ENCODE measurements at places on chromosomes 4 and X.
A peak's percentile ranks its signal among the peaks of the same experiment; 100 is the strongest.

DNA sequence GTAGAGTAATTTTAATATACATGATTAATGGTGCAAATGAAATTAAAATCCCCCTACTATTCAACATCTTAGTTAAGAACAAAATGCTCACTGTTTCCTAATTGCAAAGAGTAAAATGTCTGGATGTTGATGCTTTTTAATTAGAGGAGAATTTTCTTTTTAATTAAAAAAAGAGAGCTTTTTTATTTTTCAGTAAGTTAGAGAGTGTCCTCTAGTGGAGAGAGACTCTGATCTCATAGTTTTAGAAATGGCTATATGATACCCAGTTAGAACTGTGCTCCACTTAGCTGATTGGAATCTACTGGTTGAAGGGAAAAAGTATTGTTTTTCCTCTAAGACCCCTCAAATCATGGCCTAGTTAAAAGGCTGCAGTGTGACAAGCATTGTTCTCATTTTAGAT is 312.0 kb upstream of the MAGEB2 start:
- no peak for DNase-seq

- no peak for DNase-seq
Observed at GRCh38 chr4:88381123-88381522, 2.5 kb downstream of the HERC6 start.

- DNase-seq: no peak
Observed at GRCh38 chr4:115356176-115356575, 242.8 kb upstream of the NDST4 start.

GRCh38 chr4:154526151-154526550 is 24.0 kb downstream of the PLRG1 start:
- no peak for DNase-seq

DNA sequence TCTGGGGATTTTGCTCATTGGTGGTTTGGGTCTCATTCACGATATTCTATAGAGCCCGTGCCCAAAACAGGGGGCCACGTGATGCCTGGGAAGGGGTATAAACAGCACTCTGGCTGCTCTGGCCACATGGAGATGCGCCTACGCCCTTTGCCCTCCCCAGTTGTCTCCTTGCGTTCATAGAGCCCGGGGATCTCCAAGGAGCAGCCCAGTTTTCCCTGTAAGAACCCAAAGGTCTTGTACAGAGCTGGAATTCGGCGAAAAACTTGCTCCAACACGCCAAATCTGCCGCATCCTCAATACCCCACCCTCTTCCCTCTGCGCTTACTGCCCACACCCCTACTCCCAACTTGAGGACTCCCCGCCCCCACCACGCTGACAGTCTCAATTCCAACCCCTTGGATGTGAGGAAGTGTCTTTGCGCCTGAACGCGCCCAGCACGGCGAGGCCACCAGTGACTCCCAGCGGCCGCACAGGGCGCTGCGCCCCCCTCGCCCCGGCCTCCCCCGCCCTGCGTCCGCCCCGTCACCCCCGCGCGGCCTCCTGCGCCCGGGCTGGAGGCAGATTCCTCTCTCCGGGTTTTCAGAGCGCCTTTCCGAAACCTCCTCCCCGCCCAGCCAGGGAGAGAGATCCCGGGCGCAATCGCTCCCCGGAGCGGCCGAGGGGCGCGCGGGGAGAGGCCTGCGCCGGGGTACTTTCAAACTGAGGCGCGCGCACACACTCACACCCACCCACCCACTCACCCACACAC is at the start of gene NHS:
Gene NHS, plus strand, starts transcription at position 582 of the 748 bp plus-strand sequence. CDS start 558 bp downstream, outside the sequence.
- DNase-seq: peak; percentile 15

GRCh38 chr4:20683766-20684165 is 16.5 kb upstream of the PACRGL start:
- DNase-seq: no peak

DNA sequence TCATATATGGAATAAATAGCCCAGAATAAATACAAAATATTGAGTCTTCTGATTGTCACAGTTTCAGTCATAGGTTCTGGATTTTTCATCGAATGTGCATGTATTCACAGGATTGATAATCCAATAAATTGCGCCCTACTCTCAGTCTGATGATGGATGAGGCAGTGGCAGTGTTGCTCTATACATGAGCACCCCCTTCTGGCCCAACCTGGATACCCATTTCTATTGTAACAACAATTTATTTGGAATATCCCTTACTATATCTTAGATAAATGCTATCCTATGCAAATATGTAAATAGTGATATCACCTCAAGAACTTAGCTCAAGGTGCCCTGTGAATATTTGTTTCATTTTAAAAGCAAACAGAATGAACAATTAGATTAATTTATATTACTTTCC is 733.7 kb upstream of the PABPC4L start:
- no peak for DNase-seq

DNA sequence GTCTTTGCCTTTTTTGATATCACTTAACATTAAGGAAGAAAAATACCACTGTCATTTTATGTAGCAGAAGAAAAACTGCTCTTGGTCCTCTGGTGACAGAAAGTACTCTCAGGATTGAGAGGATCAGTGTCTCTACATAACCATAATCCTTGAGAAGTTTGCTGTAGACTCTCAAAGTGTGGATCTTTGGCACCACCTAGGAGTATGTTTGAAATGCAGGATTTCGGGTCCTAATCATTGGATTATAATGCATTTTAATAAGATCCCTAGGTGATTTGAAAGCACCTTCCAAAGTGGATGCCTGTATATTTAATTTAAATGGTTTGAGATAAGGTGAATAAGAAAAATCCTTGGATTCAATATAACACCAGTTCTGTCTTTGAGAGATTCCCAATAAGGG is 23.2 kb downstream of the MOB1B start:
- no peak for DNase-seq

DNA sequence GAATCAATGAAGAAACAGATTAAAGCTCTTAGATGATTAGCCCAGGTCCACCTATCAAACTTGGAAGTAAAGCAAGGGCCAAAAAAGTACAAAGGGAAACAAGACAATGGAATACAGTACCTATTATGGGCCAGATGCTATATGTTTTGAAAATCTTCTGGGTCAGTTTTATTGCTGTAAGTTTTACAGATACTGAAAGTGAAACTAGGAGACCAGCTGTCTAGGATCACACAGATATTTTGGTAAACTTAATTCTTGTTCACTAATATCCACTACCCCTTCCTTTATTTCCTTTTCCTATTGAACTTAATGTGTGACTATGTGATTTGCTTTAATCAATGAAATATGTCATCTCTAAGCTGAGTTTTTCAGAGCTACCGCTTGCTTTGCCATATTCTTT is 505.4 kb upstream of the PITX2 start:
- no peak for DNase-seq

DNA sequence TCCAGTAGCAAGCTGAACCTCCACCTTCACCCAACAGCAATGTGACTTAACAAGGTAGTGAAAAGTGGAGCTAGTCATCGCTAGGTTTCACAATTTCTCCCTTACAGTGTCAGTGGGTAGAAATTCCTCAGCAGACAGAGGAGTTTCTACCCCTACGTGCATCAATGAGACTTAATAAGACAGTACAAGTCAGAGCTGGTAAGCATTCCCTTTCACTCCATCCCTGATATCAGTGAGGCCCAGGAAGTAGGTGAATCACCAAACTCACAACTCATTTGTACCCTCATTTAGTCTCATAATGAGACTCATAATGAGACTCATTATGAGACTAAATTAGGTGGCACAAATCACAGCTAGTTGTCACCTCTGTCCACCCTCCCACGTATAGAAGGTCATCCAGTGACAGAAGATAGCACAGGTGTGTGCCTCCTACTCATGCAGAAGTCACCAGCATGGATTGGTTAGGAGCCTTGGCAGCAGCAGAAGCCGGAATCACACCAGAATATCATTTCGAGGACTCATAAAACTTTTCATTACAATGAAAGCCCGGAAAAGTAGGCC is 50.8 kb upstream of the NUDT10 start:
- no peak for DNase-seq

DNA sequence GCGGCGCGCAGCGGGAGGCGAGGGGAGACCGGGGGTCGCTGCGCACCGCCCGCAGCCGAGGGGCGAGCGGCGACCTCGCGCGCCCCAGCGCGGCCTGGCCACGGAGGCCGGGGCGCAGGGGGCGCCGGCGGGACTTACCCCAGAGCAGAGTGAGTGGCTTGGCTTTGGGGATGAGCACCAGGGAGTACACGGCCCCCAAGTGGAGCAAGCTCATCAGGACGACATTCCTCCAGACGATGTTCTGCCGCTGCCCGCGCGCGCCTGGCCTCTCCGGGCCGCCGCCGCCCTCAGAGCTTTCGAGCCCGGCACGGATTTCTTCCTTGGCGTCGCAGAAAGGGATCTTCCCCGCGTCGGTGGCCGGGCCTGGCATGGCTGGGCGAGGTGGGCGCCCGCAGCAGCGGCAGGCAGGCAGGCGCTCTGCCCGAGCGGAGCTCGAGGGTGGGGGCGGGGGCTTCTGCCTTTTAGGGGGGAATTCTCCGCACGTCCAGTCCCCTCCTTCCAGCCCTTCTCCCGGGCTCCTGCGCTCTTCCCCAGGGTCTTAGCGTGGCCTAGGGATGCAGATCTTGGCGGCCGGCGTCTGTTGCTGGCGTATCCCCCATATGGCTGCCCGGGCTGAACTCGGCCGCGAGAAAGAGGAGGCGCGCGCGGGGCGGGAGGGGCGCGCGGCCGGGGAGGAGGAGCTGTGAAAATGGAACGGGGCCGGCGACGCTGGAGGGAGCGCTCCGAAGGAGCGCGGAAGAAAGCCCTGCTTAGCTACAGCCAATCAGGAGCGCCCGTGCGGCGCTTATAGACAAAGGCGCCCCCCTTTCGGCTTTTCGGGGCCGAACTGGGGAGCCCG is at the start of gene SCD5:
Gene SCD5, minus strand, starts transcription at position 629 of the 838 bp plus-strand sequence. Its CDS starts 259 bp downstream, at position 370.
- DNase-seq: peak; percentile 82

GRCh38 chr4:93299118-93299517 is 529.4 kb upstream of the ATOH1 start:
- DNase-seq: no peak

GRCh38 chr4:145883101-145883694 is 55.4 kb downstream of the ZNF827 start:
- DNase-seq: no peak

DNA sequence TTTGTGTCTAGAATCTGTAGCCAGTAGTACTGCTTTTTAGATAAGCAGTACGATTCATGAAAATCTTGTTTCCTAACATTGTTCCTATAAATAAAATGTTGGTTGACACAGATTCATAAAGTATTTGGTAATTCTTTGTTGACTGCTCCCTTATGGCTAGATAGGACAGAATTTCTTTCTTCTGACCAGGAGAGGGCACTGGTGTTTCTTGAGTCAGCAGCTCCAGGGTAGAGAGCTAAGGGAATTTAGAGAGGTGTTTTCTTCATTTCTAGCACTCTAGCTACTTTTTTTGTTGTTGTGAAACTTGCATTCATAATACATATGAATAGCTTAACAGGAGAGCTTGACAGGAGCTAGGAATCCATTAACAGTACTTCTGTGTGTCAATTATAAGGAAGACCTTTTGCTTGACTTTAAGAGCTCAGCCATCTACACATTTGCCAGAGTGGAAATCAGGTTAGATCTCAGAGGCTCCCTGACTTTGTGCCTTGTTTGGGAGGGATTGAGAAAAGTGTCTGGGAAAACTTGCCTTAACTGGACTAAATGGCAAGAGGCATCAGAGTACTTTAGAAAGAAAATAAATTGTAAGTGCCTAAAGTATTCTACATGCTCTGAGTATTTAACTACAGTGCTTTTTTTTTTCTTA is 756.1 kb downstream of the SH3BGRL start:
- DNase-seq: no peak

GRCh38 chr4:138758876-138759553 is 256.6 kb upstream of the NOCT start:
- no peak for DNase-seq

GRCh38 chrX:78075787-78076389 is 28.2 kb upstream of the PGK1 start:
- no peak for DNase-seq

DNA sequence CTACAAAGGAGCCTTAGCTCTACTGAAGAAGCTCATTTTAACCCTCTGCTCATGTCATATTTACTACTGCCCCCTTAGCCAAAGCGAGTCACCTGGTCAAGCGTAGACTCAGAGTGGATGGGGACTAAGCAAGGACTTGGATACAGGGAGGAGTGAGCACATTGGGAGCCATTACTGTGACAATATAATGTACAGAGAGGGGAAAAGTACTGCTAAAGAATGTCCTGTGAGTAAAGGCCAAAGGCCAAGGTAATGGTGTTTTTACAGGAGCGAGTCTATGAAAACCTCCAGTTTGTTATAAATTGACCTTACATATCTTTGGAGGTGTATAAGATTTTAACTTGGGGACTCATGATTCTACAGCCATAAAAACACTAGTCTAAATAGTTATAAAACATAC is 10.6 kb upstream of the GK start:
- no peak for DNase-seq

DNA sequence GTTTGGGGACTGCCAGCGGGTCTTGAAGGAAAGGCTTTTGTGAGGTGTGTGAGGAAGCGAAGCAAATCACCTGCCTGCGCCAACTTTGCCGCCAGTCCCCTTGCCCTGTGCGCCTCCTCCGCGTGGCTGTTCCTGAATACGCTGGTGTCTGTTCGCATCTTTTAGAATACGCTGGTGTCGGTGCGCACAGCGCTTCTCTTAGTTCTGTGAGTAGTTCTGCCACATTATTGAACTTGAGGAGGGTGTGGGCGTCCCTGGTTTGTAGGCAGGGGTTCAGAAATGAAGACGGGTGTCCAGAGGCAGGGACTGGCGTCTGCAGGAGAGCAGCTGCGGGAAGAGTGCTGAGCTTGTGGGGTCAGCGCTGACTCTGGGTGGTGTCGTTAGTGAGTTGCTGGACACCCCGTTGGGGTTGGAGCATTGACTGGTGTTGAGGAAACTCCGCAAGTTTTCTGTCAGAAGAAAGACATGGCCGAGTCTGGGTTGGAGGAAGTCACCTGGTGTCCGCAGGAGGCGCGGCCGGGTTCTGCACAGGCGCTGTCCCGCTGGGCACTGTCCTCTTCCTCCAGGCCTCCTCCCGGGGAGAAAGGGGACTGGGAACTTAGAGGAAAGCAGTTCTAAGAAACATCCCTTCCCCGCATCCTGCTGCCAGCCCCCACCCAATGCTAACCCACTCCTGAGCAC is 930 bp downstream of the ZNF718 start:
- DNase-seq: no peak

- no peak for DNase-seq
Observed at GRCh38 chrX:18883234-18883960, 100.5 kb downstream of the PHKA2 start.

DNA sequence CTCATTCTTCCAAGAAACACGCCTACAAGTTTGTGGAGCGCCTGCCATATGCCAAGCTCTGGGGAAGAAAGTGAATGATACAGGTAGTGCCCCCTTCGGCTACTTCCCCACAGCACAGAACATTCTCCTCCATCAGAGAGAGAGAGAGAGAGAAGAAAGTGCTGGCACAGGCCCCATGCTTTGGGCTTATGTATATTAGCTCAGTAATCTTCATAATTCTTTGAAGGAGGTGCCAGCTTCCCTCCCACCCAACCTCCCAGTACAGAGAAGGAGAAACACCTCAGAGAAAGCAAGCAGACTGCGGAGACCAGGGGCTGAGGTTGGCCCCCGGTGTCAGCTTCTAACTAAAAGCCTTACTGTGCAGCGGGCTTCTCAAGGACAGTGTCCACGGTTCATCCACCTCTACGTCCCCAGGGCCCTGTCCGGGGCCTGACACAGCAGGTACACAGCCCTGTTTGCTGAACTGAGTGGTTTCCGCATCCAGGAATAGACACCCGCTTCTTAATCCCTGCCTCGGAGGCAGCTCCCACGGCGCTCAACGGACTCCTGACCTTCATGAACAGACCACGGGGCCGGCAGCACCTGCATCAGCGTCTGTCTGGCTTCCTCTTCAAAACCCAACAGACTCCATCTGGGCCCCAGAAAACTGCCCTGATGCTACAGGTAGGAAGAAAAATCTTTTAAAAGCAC is 50.2 kb downstream of the JAKMIP1 start:
- peak; percentile 38 for DNase-seq

- no peak for DNase-seq
Observed at GRCh38 chr4:184826691-184827270, 1.0 kb upstream of the ACSL1 start.

All from anterior cingulate cortex (tissue), 58 donors.